Retinal pigment epithelial cell (primary cell): ENCODE measurements at places on chromosomes 3 and 15.

DNA sequence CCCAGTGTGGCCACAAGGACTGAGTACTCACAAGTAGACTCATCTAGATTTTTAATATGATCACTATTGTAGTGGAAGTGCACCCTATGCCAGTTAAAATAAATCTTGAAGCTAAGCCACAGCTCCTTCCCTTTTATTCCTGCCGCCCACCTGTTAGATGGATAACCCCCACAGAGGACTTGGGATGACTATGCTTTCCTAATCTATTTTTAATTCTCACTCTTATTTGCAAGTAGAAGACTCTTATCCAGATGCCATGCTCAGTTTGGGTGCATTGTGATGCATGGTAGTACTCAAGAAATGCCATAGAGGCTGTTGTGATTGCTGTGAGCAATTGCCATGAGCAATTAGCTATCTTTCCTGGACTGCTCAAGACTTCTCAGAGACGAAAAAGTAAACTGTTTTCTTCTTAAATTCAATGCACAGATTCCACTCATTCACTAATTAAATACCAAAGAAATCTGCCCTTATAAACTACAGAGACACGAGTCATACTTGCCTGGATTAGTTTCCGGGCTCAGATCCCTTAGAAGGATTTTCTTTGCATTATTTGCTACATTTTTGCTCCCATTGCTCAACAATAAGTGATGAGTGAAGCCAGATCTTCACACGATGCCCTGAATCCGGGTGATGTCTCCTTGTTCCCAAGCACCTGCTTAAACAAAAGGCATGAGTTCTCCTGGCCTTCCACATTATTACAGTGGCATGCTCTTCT lies 472.1 kb downstream of the SOX2 start:
- DNase-seq = no peak

GRCh38 chr3:8455526-8456411 lies 45.9 kb upstream of the LMCD1 start:
- no peak for DNase-seq

DNA sequence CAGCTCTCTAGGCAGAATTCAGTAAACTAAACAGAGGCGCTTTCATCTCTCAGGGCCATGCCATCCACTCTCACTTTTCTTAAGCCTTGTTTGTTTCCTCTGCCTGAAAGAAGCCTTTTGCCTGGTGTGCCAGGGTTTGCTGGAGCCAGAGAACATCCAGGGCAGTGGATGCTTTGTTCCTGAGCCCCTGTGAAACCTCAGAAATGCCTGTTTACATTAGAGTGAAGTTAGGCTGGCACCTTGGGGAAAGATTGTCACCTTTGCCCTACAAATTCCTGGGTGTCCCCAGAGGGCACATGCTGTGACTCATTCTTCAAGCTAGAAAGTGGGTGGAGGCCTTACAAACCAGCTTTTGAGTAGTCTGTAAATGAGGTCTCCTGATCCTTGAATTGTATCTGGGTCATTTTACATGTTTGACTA lies 10.7 kb upstream of the TRAK1 start:
- peak; percentile 66 for DNase-seq

DNA sequence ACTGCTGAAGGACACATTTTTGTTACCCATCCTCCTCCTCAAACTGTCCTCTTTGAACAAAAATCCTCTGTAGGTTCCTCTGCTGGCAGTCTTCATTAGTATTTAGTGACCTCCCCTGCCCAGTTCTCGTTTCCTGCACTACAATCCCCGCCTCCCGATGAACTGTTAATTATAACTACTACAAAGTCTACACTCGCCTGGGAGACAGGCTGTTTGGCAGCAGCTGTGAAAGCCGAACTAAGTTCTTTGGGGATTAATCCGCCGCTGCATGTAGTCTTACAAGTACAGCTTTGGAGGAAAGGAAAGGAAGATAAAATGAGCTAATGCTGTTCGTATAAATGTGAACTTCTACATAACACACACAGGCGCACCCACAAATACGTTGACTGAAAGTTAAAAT lies 160.0 kb upstream of the WNT5A start:
- no peak for DNase-seq

GRCh38 chr3:119632829-119633228 lies 27.6 kb downstream of the POPDC2 start:
- DNase-seq = no peak

DNA sequence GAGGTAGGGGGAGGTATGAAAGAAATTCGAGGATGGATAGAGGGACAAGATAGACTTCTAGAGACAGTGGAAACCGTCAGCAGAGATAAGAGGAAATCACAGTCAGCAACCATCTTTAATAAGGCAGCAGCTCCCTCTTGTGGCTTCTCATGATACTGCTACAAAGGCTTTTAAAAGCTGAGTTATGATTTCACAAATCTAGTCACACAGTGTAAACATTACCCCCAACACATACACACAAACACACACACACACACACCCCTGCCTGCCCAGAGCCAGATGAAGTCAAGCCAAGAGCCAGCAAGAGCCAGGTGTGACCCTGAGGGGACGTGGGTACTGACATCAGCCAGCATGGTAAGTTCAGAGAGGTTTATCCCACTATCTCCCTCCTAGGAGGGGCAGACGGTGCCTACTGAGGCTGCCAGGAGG lies 18.9 kb upstream of the TGM5 start:
- no peak for DNase-seq

DNA sequence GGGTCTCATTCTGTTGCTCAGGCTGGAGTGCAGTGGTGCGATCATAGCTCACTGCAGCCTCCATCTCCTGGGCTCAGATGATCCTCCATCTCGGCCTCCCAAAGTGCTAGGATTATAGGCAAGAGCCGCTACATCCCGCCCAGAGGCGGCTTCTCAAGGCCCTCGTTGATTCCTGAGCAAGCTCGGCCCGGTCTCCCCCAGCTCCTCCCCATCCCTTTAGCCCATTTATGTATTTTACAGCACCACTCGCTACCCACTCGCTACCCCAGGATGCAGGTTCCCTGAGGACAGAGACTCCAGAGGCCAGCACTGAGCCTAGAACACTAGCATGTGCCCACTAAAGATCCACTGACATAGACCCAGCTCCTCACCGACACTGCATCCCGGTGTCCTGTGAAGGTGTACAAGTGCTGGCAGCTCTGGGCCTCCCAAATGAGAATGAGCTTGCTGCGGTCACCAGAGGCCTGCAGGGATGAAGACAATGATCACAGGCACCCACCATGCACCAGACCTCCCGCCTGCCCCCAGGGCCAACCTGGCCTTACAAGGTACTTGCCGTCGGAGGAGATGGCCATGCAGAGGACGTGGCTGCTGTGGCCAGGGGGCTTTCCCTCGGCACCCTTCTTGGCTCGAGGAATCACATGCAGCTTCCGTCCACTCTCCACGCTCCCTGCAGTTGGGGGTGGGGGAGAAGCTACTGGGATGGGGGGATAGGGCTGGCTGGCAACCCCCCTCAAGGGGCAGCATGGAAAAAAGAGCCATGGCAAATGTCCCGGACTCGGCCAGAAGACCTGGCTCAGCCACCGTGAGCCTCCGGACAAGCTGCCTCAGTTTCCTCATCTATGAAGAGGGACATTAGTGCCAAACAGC lies 5.6 kb downstream of the RRP9 start:
- no peak for DNase-seq

GRCh38 chr3:180630371-180630770 lies 28.4 kb downstream of the TTC14 start:
- no peak for DNase-seq

DNA sequence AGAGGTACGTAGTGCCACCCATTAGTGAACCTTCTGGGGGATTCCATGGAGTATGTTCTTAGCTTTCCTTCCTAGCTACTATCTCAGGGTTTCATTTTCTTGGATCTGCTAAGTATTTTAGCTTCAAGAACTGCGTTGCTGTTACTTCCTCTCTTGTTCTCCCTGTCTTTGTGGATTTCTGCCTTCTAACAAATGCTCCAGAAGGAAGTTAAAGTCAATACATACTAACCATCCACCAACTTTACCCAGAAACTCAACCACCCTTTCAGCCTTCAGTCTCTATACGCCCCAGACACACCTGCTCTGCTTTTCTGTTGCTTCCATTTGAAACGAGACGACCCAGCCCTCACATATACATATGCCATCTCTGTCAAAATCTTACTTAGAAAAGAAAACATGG lies 2.4 kb upstream of the KLF13 start:
- no peak for DNase-seq

- DNase-seq = no peak
Measured at GRCh38 chr3:73575519-73575918, 49.2 kb downstream of the PDZRN3 start.

DNA sequence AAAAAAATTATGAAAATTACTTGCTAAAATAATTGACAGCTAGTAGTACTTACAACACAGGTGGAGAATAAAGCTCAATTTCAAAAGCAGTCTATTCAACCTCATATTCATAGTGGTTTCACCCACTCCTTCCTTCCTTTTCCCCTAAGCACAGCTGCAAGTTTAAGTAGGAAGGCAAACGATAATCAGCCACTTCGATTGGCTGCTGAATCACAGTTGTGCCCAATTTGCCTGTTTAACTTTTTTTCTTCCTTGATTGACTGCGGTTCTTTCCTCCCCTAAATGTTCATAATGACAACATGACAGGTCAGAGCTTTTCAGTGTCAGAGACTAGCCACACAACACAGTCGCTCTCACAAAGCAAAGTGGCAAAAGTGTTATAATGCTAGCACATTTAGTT lies 468.0 kb upstream of the GBE1 start:
- no peak for DNase-seq

- DNase-seq = no peak
Measured at GRCh38 chr15:85414495-85414894, 34.1 kb downstream of the AKAP13 start.

DNA sequence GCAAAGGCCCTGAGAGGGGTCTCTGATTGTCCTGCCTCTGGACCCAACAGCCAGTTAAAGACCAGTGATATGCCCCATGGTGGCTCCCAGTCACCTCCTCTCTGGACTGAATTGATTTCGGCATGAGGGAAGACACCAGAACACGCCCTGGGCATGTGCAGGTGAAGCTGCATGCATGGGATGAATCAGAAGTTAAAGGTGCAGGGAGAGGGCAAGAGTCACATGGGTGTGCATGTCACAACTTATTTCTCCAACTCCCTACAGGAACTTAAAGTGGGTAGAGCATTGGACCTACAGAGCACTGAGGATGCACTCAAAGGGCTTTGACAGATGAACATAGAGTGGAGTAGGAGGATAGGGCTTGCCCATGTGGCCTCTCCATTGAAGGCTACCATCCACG lies 16.9 kb upstream of the RHCG start:
- no peak for DNase-seq

GRCh38 chr3:182414586-182414985 lies 378.7 kb upstream of the ATP11B start:
- no peak for DNase-seq

DNA sequence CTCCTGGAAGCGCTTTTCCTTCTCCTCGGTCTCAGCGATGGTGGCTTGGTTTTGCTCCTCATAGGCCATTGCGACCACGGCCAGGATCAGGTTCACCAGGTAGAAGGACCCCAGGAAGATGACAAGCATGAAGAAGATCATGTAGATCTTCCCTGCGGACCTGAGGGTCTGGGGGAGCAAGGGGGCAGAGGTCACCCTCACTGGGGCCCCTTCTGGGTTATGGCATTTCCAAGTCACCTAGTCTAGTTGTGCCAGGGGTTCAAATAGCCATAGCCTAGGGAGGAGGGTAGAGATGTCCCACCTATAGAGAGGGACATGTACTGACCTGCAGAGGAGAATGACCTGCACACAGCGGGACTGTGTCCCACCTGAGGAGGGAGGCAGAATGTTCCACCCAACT lies 43.5 kb downstream of the SCN5A start:
- no peak for DNase-seq

- DNase-seq = no peak
Measured at GRCh38 chr15:79516155-79516554, 84.0 kb downstream of the MINAR1 start.

DNA sequence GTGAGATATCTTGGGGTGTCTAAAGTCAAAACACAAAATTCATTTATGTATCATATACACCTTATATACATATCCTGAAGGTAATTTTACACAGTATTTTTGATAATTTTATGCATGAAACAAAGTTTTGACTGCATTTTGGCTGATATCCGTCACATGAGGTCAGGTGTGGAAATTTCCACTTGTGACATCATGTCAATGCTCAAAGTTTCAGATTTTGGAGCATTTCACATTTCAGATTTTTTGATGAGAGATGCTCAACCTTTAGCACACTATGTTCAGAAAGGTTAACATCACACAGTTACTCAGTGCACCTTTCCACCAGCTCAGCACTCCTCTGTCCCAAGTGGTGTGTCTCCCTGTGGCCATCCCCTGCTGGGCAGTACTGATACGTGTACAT lies 37.7 kb upstream of the CPB1 start:
- no peak for DNase-seq

- DNase-seq = no peak
Measured at GRCh38 chr15:33559207-33559890, 248.6 kb downstream of the RYR3 start.

DNA sequence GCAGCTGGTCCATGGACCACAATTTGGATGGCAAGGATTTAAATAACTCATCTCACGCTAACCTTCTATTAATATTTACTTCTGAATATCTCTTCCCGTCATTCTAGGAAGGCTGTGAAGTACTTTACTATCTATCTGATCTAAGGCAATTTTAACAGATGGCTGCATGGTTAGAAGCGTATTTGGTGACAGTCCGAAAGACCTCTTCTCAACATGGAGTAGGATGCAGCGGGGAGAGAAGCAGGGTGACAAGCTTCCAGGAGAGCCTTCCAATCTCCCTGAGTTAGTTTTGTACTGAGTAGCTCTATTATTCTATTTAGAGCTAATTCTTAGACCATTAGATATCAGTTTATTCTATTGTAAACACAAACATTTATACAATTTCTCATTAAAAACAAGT lies 309.4 kb downstream of the PLCL2 start:
- DNase-seq = no peak

- no peak for DNase-seq
Measured at GRCh38 chr15:29569533-29570092, 252.7 kb downstream of the TJP1 start.

GRCh38 chr3:171481011-171481410 lies 20.8 kb upstream of the TNIK start:
- no peak for DNase-seq

- DNase-seq = no peak
Measured at GRCh38 chr3:129101370-129102138, 20.1 kb downstream of the RAB43 start.
